ENCODE measurements at places on chromosomes 7 and 10.
A peak's percentile ranks its signal among the peaks of the same experiment; 100 is the strongest.

DNA sequence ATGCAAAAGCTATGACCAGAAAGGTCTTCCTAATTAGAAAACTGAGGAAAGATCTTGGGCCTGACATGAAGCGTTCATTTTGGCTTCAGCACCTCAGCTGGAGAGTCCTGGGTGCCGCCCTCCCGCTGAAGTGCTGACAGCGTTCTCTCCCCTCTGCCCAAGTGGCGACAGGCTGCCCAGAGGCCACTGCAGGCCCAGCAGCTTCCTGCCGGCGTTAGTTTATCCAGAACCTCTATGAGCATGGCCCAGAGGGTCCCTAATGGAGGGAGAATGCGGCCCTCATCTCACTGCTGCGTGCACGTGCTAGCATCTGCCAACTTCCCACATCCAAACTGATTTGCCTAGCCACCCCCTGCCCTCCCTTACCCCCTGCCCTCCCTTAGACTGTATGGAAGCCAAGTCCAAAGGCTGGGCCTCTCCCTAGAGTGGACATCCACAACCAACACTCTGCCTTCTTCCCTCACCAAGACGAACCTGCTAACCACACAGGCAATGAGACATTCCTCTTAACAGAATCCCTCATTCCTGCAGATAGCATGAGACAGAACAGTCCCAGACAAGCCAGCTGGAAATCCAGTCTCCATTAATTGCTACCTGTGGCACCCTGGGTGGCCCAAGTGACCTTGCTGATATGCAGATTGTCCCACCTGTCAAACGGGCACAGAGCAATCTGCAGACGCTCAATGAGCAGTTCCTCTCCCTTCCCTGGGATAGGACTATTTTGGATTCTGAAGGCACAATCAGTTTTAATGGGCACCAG is 108.4 kb downstream of the C10orf90 start:
- no peak for DNase-seq

DNA sequence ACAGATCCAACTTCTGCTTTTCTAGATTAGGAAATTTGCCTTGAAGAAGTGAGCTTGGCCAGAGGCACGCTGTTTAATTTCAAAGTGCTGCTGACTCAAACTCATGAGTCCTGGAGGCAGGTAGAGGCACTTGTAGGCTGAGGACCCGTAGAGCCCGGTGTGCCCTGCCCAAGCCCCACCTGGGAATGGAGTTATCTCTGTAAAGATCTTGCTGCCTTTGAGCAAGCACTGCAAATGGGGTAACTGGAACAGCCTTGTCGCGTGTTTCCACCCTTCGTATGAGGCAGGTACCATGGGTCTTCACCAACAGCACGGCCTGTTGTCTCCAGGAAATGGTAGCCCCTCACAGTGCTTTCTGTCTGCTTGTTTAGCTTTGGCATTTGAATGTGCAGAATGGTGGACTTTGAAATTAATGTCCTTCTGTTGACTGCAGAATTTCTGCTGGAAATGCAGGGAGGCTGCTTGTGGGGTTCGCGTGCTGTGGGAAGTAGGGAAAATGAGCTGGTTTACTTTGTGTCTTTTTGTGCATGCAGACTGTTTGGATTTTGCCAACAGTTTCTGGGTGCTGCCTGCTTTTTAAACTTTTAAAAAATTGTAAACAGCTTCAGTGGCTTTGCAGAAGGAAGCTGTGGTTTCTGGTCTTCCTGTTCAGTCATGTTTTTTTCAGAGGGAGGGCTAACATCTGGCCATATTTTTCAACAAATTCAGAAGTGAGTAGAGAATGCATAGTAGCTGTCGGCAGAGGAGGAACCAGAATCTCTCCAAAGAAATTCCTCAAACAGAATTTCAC is 27.2 kb downstream of the CCM2 start:
- no peak for DNase-seq

DNA sequence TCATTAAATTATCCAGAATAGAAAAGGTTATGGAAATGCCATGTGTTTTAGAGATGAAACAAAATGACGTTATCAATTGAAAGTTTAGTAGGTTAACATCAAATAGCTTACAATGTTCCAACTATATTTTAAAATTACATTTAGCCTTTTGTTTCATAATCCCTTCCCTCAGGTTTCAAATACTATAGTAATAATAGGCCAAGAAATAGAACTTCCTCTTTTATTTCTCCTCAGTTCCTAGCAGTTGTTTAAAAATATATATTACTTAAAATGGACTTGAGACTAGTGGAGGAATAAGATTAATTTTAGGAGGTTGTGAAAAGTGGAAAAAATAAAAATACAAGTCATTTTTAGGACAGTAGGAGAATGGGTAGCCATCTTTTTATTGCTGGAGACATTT is 16.4 kb upstream of the PDSS1 start:
- DNase-seq = no peak

GRCh38 chr7:77467408-77467807 is 51.3 kb upstream of the GSAP start:
- DNase-seq = no peak

DNA sequence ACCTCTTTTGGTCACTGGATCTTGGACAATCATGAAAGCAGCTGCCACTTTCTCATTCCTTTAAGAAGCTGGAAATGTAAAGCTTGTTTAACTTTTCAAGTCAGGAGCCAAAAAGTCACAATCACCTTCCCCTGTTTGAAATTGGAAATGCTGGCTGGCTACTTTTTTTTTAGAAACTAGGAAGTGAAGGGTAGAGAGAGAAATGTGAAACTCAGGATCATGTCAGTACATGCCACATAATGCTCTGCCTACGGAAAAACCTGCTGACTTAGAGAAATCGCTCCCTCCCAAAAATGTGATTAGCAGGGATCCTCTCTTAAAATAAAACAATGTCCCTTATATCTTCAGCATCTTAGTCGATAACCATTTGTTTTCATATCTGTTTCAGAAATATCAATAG is 188.4 kb upstream of the C7orf33 start:
- DNase-seq = no peak

DNA sequence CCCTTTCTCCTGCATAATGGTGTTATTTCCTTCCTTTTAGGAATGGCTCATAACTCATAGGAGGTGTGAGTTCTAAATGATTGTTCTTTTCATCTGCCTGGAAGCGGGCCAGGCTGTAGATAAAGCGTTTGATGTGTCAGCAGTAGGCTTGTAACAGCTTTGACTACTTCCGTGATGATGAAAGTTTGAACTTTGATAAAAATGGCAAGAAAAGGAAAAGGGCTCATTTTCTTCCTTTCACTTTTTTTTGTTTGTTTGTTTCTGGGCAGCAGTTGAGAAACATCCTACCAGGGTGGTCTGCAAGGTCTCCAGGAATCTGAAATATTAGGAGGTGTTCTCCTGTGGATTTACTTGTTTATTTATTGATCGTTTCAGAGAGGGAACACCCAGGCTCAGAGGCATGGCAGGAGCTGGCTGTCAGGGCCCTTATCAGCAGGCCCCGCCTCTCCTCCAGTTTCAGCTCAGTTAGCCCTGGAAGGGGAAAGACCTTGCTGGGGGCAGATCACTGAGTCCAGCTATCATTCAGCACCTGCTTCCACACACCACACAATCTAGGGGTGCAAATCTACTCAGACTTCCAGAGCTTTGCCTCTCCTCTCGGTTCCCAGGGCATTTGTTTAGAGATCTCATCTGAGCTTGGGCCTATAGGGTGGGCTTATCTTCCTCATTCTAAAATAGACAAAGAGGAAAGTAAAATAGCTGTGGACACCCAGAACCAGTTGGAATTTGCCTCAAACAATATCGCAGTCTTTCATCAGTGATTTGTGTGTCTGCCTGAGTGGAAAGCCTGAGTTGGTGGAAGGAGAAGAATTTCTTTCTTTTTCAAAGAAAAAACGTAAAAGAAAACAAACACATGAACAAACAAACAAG is 130.9 kb downstream of the BMPER start:
- DNase-seq = no peak

DNA sequence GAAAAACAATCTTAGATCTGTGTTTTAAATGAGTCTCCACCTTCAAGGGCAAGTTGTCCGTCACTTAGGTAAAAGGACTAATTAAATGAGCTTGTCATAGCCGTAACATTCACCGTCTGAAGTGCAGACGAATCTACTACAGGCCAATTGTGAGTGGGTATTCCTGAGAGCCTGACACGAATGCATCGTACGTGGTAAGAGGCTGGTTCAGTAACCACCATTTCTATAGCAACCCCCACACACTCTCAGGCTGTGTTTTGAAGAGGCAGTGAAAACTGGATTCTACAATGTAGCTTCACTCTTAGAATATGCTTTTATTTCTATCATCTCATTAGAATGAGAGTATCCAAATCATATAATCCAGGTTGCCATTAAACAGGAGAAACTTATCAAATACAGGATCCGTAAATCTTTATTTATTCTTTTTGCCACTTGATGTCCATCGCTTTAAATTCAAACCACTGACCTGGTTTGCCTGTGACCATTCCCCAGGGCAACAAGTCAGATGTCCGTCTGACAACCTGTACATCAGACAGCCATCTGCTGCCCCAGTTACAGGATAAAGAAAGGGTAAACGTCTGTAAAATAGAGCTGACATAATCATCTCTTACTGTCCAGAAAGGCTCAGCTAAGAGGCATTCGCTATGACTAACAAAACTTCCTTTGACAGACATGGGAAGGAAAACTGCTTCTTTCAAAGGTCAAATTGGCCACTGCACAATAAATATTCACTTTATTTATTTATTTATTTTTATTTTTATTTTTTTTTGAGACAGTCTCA is 70.3 kb upstream of the NMT2 start:
- no peak for DNase-seq

GRCh38 chr10:53909791-53910190 is 891.2 kb downstream of the PCDH15 start:
- DNase-seq = no peak

DNA sequence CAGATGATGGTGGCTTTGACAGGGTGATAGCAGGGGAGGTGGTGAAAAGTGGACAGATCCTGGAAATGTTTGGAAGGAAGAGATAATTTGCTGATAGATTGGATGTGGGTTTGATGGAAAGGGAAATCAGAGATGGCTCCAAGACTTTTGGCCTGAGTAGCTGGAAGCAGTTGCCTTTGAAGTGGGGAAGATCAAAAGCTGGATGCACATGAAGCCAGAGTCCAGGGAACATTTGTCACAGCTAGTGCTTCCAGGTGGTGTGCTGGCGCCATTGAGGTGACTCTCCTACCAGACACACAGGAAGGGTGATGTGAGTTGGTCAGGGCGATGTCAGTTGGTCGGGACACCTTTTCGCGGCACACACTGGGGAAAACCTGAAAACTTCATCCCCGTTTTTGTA is 15.9 kb downstream of the DYNC1I1 start:
- DNase-seq = no peak

GRCh38 chr10:85492684-85493083 is 873.9 kb downstream of the GRID1 start:
- no peak for DNase-seq

DNA sequence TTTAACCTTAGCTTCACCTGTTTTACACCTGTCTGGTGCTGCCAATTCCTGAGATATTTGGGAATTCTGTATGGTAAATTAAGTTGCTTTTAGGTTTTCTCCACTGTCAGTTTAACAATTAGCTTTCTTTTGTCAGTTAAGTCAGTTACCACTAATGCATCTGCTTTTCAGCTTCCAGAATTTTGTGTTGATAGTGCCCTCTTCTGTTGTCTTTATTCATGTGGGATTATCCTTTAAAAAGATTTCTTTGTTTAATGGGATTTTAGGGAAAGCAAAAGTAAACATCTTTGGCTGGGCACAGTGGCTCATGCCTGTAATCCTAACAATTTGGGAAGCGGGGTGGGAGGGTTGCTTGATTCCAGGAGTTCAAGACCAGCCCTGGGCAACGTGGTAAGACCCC is 8.1 kb downstream of the TFAM start:
- DNase-seq = no peak

DNA sequence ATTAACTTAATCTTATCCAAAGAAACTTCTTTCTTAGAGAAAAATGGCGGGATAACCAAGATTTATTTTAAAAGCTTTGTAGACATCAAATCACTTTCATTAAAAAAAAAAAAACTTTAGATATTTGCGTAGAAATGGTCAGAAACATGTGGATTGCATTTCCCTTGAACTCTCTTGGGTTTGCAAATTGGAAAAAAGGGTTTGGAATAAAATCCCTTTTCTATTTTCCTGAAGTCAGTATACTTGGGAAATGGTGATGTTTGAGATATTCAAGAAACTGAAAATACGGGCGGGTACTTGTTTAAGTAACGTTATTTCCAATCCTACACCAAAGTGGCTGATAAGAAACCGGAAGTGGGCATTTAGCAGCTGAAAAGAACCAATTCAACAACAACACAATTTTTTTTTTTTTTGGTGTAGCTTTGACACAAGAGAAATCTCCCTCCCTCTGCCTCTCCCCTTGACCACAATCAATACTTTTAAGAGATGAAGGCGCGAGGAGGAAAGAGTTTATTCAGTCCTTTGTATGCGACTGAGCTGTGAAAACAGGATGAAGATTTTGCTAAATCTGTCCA is 13.7 kb upstream of the GFRA1 start:
- DNase-seq = no peak

DNA sequence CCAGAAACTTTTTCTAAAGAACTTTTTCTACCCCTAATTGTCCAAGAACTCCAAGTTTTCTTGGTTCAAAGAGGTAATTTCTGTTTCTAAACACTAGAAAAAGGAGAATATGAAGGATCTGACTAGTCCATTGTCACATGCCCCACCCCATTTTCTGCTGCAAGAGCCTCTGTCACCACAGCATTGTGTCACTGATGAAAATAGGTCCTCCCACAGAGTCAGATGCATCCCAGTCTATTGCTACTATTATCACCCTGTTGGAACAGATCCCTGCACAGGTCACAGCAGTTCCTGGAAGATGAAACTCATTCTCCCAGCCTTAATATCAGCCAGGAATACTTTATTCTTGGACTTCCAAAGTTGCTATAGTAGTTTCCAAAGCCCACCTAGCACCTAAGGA is 7.5 kb upstream of the CFTR start:
- no peak for DNase-seq

DNA sequence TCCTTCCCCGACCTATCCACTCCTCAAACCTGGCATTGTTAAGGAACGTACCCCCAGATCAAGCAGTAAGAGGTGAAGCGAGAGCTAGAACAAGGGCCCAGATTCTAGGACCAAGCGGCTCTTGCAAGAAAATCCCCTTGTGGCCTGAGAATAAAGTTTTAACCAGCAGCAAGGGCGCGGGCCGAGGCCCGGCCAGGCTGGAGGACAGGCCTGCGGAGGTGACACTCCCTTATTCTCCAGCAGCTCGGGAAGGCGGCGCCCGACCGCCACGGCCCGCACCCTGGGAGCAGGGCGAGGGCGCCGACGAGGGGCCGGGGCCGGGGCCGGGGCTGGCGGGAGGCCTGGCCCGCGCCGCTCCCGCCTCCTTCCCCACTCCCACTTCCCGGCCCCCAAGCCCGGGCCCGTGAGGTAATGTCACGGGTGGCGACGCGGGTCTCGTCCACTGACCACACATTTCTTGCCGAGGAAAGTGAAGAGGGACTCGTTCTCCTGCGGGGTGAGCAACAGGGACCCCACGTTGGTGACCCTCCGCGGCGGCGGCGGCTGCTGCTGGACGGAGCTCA is 551 bp downstream of the WASL start:
- DNase-seq = peak; percentile 14

- DNase-seq = no peak
Observed at GRCh38 chr7:73726083-73726466, 6.6 kb upstream of the STX1A start.

- no peak for DNase-seq
Observed at GRCh38 chr7:88121335-88121734, 98.5 kb downstream of the SRI start.

- no peak for DNase-seq
Observed at GRCh38 chr7:116772423-116772863, 89.9 kb upstream of the CAPZA2 start.

GRCh38 chr7:14682910-14683465 is 219.6 kb downstream of the DGKB start:
- no peak for DNase-seq

GRCh38 chr10:105359708-105360107 is 718.6 kb downstream of the SORCS3 start:
- DNase-seq = no peak

All from stimulated activated CD4-positive, alpha-beta T cell treated with anti-CD3 and anti-CD28 coated beads, Interleukin-1b, Interleukin-23, amount 100 ng/mL, for 48 hours (primary cell).